Fibroblast of villous mesenchyme (primary cell): ENCODE measurements at places on chromosomes 7 and 10. TPM values are rescaled to one million over a fixed set of nuclear protein-coding genes. Genes with fewer than 3 reads are reported as not detected.

DNA sequence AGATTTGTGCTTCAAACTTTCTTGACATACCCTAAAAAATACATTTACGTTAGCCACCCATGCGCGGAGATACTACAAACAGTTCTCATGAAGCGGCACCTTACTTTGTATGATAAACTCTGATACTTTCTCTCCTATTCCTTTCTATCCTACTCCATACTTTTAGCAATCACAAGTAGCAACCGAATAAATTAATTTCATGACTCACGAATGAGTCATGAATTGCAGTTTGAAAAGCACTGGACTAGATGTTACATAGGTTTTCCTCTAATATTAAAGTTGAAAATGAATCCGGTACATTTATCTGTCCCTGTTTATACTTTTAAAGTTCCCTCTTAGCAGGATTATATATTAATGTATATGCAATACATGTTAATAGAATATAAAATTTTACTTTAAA lies 67.6 kb downstream of the CUBN start:
- peak; percentile 78 for DNase-seq

GRCh38 chr10:11328264-11329061 lies 283.0 kb downstream of the USP6NL start:
- no peak for DNase-seq

DNA sequence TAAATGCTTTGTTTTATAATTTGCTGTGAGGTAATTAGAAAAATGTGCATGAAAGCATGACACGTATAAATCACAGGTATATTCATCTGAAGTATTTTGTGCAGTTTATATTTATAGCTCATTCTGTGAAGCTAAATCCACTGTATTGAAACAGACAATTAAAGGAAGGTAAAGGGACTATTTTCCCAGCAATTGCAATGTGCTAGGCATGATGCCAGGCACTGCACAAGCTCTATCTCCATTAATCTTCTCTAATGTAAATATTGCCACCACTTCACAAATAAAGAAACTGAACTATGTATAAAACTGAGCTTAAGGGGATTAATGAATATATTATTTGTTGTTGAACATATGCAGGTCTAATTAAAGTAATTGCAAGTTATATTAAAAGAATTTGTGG lies 1012.5 kb downstream of the NRG3 start:
- no peak for DNase-seq

DNA sequence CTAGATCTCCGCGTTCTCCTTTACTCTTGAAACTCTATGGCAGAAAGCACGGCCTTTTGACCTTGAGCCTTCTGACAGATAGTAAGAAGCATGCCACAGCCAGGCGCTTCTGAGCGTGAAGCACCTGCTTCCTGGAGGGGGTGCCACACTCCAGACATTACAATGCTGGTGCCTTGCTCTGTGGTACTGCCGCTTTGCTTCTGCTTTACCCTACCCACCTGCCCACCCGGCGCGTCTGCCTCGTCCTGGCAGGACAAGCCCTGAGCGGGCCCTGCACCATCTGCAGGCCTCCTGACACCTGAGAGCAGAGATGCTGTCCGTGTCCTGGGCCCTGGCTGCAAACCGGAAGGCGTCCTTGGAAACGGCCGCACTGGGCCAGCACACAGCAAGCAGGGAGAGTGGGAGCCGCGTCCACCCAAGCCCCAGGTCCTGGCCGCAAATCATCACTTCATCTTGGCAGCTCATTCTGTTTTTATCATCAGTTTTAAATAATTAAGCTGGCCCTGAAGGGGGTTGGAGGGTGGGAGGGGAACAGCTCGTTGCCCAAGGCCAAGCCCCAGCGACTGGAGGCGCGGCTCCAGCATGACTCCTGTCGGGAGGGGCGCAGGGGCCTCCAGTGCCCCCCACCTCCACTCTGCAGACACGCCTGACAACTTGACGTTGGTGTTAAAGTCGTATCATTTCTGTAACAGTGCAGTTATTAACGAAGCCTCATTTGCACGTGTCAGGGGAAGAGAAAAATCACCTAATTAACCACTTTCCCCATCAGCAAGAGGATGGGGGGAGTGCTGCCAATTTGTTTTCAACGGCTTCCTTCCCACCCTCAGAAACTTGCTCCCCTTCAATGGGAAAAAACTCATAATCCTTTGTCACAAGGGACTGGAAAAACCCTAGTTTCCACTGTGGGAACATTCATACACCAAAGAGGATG lies 132.2 kb downstream of the MAD1L1 start:
- no peak for DNase-seq

ACTR3C gene
- 7.4 and 13.4 TPM in 2 replicates for total RNA-seq

GRCh38 chr7:44101966-44102845 lies 1.9 kb upstream of the AEBP1 start:
- peak; percentile 35 for DNase-seq

DNA sequence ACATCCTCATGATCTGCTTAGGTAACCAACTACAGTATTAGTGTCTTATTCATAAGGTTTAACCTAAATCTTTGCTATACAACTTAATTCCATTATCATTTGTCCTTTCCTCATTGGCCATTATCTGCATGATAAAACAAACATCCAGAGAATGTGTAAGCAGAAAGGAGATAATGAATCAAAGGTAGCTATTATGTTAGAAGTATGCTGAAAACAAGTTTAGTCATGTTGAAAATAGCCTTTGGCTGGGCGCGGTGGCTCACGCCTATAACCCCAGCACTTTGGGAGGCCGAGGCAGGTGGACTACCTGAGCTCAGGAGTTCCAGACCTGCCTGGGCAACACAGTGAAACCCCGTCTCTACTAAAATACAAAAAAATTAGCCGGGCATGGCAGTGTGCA lies 78.2 kb downstream of the NT5C2 start:
- DNase-seq = no peak

DNA sequence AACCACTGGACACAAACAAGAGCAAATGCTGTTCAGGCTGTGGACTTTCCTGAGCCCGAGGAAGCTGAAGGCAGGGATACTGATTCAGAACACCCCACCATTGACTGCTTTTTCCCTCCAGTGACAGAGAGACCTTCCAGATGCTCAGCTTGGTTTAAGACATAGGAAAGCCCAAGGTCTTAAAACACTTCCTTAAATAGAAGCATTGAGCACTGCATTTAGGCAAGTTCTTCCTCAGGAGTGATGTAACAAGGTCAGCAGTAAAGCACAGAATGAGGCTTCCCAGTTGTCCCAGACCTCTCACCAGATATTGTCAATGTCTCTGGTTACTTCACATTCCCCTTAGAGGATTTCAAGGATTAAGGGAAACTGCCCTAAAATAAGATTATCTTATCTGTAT lies 19.6 kb upstream of the CDCA7L start:
- peak; percentile 95 for DNase-seq

- no peak for DNase-seq
Observed at GRCh38 chr7:92851732-92852131, 15.4 kb upstream of the CDK6 start.

DNA sequence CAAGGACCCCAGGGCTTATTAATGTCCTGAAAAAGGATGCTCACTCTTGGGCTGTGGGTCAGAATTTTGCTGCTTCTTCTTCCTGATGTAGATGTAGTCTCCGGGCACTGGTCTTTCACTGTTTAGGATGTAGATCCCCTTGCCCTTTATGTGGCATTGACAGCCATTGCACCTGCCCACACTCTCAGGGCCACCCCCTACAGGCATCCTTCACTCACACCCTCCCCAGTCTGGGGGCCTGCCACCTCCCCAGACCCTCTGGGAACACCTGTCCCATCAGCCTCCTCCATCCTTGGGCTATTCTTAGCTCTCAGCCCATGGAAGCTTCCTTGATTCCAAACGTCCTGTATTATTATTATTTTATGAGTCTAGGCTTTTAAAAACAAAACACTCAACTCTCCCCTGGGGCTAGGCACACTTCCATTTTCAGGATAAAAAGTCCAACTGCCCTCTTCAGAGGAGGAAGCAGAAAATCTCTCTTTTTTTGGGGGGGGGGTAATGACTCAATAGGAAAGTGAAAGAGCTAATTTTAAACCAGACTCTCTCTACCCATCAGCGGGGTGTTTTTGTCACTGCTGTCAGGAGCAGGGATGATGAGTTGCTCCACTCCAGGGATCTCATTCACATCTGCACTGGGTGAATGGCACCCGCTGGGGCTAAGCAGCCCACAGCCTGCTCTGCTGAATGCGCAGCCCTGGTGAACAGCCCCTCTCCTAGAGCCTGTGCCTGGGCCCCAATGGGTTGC lies 11.5 kb upstream of the KLRG2 start:
- DNase-seq = no peak

DNA sequence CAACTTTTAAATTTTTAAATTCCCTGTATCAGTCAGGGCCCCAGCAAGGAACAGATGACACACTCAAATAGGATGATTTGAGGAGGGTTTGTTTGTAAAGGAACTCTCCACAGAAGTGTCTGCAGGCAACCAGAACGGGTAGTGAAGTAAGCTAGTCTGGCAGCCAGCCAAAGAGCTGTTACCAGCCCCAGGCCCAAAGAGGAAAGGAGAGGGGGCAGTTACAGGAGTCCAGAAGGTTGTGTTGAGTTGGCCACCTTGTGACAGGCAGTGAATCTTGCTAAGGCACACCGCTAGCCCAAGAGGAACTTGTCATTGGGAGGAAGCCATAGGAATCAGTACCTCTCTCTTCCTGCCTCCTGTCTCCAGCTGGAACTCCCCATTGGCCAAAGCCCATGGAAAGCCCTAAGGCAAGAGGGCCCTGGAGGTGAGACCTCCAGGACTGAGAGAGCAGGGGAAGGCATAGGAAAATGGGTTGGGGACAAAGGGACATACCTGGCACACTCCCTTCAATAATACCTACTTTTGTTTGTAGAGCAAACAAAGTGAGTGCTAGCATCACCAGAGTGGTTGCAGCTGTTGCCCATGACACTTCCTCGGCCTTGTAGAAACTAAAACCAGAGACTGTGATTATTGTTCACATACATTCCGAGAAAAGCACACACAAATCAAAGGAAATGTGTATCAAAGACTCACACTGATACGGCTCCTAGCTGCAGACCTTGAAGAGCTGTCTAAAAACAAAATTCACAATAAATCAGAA lies 25.4 kb upstream of the GATAD1 start:
- DNase-seq = no peak

DNA sequence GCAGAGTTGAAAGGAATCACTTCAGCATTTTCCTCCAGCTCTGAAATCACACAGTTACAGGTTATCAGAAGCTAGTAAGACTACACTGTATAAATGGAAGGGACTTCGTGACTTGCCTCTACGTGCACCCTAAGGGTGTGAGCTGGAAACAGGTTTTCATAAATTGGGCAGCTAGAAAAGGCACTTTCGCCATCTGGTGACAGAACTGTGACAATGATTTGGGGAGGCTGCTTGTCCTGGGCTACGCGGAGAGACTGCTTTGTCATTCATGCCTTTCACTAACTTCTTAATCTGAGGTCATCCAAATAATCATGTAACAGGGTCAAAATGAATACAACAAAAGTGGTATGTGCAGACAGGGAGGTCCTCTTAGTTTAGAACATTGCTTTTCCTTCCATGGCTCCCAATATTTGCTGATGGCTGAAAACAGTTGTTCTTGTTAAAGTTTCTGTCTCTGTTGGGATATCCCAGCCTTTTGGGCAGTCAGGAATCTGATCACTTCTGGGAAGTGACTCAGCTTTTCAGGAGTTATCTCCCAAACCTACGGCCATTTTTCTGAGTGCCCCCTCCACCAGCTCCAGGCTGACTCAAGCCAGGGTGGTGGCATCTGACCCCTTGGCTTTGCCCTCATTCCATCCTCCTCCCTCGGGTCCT lies 17.8 kb downstream of the VWC2 start:
- DNase-seq = no peak

SPOCK2 gene
- total RNA-seq = under 0.01 TPM in 1 of 2 replicates, not detected in the other

DNA sequence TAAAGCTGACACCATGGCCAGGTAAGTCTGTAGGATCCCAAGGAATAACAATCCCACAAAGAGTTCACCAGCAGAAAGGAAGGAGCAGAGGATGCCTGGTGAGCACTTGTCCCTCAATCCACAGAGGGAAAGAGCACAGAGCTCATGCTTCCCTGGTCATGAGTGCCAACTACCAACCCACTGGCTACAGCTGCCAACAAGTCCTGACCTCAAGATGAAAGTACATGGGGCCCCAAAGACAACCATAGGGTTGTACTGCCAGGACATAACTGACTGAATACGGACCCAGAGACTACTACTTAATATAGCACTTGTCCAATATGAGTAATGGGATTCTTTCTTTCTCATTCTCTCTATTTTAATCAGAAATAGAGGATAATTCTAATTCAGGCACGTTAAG lies 83.3 kb downstream of the JCAD start:
- DNase-seq = no peak

DNA sequence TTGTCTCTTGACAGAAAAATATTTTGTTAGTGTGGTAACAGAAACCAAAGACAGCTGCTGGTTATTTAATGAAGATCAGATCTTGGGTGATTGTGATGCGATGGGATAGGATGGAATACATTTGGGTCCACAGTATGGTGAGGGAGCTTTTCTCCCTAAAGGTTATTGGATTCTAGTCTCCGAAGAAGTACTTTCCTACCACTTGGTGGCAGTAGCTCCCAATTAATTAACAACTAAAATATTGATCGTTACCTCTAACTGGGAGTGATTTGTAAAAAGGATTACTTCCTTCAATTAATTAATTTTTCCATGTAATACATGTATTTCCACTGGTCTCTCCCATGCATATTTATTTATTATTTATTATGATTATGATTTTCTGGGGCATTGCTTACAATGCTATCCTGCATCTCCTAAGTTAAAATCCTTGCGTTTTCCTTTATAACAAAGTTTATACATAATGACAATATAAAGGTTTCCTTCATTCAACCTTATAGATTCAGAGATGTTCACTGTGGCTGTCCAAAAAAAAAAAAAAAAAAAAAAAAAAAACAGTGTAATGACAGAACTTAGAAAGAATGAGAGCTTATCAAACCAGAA lies 25.6 kb downstream of the TMEM196 start:
- peak; percentile 44 for DNase-seq

DLX6 gene
- total RNA-seq = not detected in 2 replicates

DNA sequence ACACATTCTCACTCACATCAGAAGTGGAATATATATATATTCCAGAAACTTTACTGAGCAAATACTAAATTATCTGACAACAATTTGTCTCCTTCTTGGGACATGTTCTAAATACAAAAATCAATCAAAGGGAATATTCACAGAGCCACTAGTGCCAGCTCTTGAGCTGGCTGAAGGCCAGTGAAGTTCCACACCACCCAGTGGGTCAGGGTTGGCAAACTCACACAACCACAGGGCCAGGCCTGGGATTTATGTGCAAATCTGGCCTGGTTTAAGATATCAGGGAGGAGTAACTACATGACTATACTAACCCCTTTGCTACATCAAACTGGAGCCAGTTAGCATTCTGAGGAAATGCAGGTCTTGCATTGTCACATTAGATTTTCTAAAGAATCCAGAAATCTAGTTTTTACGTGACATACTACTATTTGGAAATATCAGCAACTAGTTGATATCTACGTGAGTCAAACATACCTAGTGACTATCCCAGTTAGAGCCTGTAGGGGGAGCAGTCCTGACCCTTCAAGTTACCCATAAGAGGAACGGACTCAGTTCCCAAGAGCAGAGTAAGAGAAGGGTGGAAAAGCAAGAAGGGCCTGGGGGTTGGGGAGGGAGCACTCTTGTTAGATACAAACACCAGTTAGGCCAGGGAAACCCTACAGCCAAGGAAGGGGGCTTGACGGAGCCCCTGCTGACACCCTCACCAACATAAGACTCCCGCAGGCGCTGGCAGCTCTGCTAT lies 600.4 kb downstream of the KCNMA1 start:
- peak; percentile 34 for DNase-seq
